ENCODE measurements at places on chromosomes 6 and 20.

- DNase-seq = no peak
These were observed 71.4 kb downstream of the KLHL32 start for GRCh38 chr6:96995903-96996302.

- no peak for DNase-seq
These were observed 35.2 kb downstream of the RREB1 start for GRCh38 chr6:7142918-7143475.

- peak; percentile 81 for DNase-seq
These were observed 17.0 kb upstream of the HEY2 start for GRCh38 chr6:125732398-125732797.

DNA sequence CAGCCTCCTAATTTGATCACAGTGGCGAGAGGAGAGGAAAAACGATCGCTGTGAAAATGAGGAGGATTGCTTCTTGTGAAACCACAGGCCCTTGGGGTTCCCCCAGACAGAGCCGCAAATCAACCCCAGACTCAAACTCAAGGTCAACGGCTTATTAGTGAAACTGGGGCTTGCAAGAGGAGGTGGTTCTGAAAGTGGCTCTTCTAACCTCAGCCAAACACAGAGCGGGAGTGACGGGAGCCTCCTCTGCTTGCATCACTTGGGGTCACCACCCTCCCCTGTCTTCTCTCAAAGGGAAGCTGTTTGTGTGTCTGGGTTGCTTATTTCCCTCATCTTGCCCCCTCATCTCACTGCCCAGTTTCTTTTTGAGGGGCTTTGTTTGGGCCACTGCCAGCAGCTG lies 28.7 kb downstream of the SAYSD1 start:
- no peak for DNase-seq

DNA sequence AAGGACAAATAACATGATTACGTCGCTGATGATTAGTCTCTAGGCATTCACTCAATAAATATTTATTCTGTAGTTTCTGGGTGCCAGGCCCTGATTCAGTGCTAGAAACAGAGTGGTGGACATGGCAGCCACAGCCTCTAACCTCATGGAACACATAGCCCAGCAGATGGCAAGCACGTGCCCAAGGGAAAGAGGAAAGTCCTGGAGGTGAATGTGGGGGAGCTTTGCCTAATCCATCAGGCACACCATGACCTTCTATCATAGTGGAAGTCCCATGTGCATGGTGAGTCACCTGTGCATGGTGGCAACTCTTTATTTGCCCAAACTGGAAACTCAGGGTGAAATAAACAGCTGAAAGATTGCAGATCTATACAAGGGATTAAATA lies 143.0 kb upstream of the TNFAIP3 start:
- DNase-seq = no peak

GRCh38 chr6:168031411-168031971 lies 34.0 kb downstream of the KIF25 start:
- no peak for DNase-seq

DNA sequence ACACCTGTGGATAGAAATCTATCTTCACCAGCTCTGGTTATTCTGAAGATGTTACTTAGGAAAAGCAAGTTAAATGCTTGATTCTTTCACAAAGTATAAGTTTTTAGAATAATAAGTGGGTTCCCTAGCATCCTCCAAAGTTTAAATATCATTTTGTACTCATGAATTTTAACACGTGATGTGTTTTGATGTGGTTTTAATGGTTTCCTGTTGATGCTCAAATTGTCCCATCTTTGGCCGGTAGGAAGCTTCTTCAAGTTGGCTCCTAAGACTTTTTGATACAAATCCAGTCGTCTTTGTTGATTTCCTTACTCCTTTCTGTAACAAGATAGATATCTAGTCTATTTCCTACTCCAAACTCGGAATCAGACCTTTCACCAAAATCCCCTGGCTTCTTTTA lies 94.5 kb upstream of the STXBP5 start:
- no peak for DNase-seq

GRCh38 chr6:30160785-30161531 lies at the start of gene TRIM10:
Gene TRIM10 (minus strand): TSS chr6:30161211. CDS start chr6:30160858, 353 bp downstream.
- DNase-seq = no peak

- peak; percentile 77 for DNase-seq
These were observed 240.9 kb upstream of the BTBD3 start for GRCh38 chr20:11676630-11677287.

DNA sequence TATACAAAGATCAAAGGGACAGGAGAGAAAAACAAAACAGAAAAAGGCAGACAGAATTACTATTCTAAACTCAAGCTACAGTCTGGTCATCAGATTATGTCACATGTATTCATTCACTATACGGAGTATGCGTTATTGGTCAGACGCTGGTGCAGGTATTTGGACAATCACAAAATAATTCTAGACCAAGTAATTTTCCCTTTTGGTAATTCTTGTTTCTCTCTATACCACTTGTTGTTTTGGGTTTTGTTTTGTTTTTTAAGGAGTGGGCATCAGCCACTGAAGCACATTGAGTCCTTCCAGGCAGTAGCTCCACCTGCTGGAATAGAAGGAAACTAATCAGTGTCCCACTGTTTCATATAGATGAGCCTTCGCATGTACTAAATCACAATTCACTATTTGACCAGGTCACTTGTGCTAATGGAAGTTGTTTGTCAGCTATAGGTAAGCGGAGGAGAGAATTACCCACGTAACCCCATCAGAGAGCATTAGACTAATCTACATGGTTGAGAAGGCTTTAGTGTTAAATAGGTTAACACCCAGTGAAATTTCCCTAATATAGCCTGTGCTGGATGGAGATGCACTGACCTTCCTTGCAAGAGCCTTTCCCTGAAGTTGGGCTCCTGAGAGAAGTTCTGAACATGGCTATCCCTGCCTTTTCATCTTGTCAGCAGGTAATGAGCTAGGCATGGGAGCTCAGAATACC lies 77.9 kb downstream of the TNFAIP3 start:
- peak; percentile 57 for DNase-seq

- peak; percentile 60 for DNase-seq
These were observed 1.4 kb upstream of the HSP90AB1 start for GRCh38 chr6:44245391-44245911.

GRCh38 chr6:75300531-75300855 lies 15.9 kb upstream of the TMEM30A start:
- DNase-seq = no peak

DNA sequence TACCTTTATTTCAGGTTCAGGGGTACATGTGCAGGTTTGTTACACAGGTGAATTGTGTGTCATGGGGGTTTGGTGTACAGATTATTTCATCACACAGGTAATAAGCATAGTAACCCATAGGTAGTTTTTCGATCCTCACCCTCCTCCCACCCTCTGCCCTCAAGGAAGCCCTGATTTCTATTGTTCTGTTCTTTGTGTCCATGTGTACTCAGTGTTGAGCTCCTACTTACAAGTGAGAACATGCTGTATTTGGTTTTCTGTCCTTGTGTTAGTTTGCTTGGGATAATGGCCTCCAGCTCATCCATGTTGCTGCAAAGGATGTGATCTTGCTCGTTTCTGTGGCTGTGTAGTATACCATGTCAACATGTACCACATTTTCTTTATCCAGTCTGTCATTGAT lies 66.0 kb downstream of the STK4 start:
- DNase-seq = no peak

- no peak for DNase-seq
These were observed 186.4 kb downstream of the TAF4 start for GRCh38 chr20:61879303-61879620.

DNA sequence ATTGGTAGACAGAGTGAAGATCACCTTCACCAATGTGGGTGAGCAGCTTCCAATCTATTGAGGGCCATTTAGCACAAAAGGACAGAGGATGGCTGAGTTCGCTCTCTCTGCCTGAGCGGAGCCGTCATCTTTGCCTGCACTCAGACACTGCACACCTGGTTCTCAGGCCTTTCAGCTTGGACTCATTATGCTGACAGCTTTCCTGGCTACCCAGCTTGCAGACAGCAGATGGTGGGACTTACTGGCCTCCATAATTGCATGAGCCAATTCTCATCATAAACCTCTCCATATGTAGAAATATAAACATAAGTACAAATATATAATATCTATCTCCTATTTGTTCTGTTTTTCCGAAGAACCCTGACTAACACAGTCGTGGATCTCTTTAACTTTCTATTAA lies 13.7 kb downstream of the TBXT start:
- peak; percentile 49 for DNase-seq

DNA sequence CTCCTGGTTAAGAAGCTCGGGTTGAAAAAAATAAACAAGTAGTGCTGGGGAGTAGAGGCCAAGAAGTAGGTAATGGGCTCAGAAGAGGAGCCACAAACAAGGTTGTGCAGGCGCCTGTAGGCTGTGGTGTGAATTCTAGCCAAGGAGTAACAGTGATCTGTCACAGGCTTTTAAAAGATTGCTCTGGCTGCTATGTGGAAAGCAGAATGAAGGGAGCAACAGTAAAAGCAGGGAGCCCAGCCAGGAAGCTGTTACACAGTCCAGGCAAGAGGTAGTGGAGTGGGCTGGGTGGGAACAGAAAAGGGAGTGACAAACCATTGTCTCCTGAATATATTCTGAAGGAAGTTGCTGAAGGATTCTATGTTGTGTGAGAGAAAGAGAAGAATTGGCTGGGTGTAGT lies 2.0 kb downstream of the HFE start:
- no peak for DNase-seq

- DNase-seq = no peak
These were observed 81.2 kb downstream of the UNC5CL start for GRCh38 chr6:40957616-40958492.
